ENCODE measurements at places on chromosomes 7 and 10.
A peak's percentile ranks its signal among the peaks of the same experiment; 100 is the strongest.

DNA sequence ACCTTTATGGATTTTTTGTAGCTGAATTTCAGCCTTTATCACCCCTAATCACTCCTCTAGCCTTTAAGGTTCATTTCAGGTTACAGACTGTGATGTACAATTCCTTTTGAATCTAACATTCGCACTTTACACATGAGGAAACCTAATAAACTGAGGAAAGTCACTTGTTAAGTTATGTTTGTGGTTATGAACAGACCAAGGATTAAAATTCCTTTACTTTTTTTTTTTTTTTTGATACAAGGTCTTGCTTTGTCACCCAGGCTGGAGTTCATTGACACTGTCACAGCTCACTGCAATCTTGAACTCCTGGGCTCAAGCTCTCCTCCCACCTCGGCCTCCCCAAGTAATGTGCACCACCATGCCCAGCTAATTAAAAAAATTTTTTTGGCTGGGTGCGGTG, 3.6 kb downstream of the MCU start:
- DNase-seq = no peak

DNA sequence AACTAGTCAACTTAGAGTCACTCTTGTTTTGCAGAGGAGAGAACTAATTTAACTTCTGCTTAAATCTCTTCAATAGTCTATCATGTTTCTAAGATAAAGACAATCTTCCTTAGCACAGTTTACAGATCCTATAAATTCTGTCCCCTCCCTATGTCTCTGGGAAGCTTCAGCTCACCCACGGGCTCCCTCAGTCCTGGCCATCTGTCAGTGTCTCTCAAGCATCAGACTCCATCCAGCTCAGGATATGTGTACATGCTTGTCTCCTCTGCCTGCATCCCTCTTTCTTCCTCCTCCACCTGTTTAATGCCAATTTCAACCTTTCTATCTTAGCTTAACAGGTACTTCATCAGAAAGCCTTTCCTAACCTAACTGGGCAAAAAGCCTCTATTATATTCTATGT, 177.1 kb upstream of the PTER start:
- no peak for DNase-seq

- no peak for DNase-seq
Observed at GRCh38 chr7:70263471-70264255, 665.4 kb downstream of the AUTS2 start.

- DNase-seq = no peak
Observed at GRCh38 chr10:72124989-72125388, 36.6 kb upstream of the SPOCK2 start.

DNA sequence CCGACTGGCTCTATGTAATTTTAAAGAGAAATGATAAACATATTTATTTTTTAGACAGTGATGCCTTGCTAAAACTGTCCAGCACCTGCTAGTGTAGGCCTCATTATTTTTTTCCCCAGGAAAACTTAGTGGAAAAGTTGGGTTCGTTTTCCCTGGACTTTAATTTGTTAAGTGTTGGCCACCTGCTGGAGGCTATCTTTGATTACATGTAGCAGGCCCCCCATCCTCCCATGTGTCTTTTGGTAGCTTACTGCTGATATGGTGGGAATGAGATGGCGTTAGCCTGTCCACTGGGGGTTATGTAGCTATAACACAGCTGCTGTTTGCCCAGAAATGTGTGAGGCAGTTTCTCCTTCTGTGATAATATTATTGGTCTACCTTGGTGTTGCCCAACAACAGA, 265.0 kb downstream of the SORCS3 start:
- no peak for DNase-seq

DNA sequence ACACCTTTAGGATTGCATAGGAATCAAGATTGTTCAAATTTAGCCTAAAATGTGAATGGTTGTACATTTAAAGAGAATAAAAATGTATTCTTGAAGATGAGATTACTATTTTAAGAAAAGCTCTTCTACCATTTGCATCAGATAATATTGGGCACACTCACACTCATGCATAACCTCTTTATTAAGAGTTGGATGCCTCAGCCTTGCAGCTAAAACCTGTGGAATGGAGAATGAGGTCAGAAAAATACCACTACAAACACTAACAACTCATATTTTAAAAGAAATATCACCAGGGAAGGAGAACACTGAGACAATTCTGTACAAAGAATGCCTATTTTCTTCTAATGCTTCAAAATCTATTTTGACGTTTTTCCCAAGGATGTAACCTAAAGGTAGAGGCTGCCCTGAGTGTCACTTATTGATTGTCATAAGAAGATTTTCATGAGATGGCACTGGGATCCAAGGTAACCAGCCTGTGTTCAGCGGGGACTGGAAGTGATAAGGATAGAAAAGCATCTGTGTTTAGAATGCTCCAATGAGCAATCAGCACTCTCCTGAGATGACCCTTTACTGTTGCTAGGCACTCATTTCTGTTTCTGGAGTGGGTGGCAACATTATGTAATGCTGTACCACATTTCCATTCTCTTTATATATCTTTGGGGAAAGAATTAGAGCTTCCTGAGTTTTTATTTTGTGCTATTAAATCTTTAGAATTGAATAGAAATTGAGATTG, 26.6 kb downstream of the REEP3 start:
- no peak for DNase-seq

DNA sequence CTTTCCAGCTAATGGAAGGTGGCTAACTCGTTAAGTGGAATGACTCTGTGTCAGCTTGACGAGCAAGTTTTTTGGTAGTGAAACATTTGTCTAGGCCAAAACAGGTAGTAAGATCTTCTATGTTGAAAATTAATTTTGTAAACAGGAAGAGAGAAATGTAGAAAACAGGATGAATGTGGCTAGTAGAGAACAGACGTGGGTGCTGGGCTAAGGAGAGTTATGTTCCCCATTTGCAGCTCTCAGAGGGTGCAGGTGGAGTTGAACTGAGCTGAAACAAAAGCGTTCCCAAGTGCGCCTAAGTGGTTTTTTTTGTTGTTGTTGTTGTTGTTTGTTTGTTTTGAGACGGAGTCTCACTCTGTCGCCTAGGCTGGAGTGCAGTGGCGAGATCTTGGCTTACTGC, 59.5 kb upstream of the SRPK2 start:
- no peak for DNase-seq

GRCh38 chr10:129530581-129530980, 63.5 kb downstream of the MGMT start:
- DNase-seq = no peak

- no peak for DNase-seq
Observed at GRCh38 chr10:89201345-89202032, 5.6 kb downstream of the CH25H start.

DNA sequence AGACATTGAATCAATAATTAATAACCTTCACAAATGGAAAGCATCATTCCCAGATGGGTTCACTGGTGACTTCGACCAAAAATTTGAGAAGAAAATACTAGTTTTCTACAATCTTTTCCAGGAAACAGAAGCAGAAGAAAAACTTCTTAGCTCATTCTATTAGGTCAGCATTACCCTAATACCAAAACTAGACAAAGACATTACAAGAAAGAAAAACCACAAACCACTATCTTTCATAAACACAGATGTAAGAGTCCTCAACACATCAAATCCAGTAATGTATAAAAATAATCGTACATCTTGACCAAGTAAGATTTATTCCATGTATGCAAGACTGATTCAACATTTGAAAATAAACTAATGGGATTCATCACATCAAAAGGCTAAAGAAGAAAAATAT, 64.0 kb upstream of the CDK1 start:
- DNase-seq = no peak

- DNase-seq = no peak
Observed at GRCh38 chr10:3834404-3834803, 49.4 kb upstream of the KLF6 start.

GRCh38 chr10:80664071-80664680, 126.5 kb downstream of the SH2D4B start:
- DNase-seq = peak; percentile 44

- DNase-seq = no peak
Observed at GRCh38 chr7:98613601-98614425, 3.3 kb upstream of the NPTX2 start.

DNA sequence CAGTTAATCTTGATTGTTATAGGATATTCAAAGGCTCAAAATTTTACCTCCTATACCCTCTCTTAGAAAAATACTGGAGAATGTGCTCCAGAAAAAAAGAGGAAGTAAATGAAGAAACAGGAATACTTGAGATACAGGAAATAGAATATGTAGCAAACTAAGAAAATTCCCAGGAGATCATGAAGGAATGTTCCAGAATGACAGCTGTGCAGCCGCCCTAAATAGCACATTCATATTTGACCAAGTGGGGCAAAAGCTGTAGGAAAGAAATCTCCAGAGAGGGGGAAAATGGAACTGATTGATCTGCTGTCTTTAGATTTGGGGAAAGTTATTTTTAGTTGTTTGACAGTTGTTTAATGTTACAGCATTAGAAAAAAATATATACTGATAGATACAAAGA, 46.2 kb upstream of the ZEB1 start:
- DNase-seq = no peak

DNA sequence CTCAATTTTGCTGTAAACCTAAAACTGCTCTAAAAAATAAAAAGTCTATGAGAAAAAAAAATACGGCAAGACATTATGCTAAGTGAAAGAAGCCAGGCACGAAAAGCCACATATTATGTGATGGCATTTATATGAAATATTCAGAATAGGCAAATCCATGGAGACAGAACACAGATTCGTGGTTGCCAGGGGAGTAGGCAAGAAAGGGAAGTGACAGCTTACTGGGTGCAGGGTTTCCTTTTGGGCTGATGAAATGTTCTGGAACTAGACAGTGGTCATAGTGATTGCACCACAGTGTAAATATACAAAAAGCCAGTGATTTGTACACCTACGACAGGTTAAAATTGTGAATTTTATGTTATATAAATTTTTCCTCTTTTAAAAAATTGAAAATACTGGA, 41.3 kb upstream of the GLI3 start:
- DNase-seq = no peak

- DNase-seq = no peak
Observed at GRCh38 chr10:35789996-35790395, 147.9 kb upstream of the FZD8 start.
